ENCODE measurements at places on chromosomes 3 and 15.

GRCh38 chr15:76553102-76553501 is 216.5 kb downstream of the ISL2 start:
- no peak for DNase-seq

DNA sequence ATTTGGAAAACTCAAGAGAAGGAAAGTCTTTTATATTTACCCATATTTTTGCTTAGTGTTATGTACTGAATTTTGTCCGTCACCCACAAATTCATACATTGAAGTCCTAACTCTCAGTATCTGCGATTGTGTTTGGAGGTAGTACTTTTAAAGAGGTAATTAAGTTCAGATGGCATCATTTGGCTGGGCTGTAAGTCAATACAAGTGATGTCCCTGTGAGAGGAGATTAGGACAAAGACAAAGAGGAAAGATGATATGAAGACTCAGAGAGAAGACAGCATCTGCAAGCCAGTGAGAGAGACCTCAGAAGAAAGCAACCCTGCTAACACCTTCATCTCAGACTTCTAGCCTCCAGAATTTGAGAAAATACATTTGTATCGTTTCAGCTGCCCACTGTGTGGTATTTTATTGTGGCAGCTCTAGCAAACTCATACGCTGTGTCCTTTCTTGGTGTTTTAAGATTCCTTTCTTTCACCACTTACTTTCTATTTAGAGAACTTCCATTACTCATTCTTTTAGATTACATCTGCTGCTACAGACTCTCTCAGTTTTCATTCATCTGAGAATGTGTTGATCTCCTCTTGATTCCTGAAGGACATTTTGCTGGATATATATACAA is 17.0 kb downstream of the LRCH3 start:
- DNase-seq: no peak

- DNase-seq: no peak
Observed at GRCh38 chr3:178392511-178392926, 143.7 kb upstream of the KCNMB2 start.

GRCh38 chr3:1082108-1082507 is 10.7 kb upstream of the CNTN6 start:
- DNase-seq: peak; percentile 44

DNA sequence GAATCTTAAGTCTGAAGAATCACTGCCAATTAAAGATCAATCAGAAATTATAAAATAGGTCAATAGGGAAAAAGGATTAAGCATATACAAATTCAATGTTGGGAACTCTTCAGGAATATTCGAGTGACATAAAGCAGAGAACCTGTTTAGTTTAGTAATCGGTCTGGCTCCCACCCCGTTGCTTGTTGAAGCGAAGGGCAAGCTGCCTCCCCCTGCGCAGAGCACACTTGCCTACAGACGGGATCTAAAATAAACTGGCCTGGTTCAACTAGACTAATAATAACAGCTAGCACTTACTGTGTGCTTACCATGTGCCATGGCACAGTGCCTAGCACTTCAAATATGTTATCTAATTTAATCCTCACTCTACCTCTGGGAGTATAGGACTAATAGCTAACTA is 8.6 kb downstream of the SEMA6D start:
- no peak for DNase-seq

GRCh38 chr3:65672871-65673815 is 365.6 kb downstream of the MAGI1 start:
- DNase-seq: peak; percentile 22

DNA sequence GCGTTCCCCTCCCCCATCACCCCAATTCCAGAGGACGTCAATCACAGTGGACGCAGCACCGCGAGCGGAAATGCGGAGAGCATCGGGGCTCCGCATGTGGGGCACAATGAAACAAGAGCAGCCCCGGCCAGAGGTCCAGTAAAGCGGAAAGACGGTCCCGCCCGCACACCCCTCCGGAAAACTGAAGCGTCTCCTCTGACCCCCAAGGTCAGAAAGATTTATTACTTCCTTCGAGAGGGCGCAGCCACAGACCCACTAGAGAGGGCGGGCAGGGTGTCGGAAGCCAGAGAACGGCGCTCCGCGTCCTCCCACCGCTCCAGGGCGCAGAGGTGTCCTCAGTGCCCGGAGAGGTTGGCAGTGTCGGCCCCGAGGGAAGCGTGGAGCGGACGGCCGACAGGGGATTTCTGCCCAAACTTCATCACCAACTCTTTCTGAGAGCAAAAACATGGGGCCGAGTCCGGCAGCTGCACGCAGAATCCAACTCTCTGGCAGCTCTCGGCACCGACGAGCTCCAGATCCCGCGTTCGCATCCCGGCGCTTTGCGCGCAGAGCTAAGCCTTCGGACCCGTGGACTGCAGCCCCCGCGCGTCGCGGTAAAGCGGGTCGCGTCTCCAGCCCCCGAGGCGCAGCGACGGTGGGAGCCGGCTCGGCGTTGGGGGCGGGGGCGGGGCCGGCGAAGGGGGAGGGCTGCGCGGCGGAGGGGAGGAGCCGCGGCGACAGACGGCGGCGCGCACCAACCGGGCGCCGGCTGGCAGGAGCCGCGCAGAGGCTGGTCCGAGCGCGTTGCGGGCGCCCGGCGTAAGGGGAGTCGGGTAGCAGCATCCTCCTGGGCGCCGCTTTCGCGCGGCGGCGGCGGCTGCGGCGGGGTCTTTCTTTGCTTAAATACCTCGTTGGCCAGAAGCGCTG is at the start of gene CHST2:
Gene CHST2 (plus strand): TSS at position 763 of the 906 bp plus-strand sequence. CDS start 1,046 bp downstream, outside the sequence.
- peak; percentile 80 for DNase-seq

DNA sequence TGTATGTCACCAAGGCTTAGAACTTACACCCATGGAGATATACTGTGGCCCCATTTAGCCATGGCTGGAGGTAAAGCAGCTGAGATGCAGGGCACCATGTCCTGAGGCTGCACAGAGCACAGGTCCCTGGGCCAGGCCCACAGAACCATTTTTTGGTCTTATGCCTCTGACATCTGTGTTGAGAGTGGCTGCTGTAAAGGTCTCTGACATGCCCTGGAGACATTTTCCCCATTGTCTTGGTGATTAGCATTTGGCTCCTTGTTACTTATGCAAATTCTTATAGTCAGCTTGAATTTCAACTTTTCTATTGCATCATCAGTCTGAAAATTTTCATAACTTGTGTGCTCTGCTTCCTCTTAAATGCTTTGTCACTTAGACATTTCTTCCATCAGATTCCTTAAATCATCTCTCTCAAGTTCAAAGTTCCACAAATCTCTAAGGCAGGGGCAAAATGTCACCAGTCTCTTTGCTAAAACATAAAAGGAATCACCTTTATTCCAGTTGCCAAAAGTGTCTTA is 701.3 kb downstream of the EPHA3 start:
- DNase-seq: no peak

GRCh38 chr3:96700322-96701315 is 113.8 kb upstream of the EPHA6 start:
- DNase-seq: peak; percentile 16

DNA sequence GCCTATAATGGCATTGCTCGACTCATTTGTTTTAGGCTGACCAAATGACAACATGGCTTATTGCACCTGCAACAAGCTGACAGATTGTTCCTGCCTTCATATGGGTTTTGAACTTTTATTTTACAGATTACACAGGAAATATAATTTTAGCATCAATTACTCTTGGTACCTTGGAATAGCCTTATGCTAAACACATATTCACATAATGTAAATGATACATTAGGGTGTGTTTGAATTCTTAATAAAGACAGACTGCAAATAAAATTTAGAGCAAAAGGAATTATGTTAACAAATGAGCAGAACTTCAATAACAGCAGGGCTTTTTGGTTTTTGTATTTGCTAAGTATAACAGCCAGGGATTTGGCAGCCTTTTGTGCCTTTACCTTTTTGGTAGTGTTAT is 51.9 kb upstream of the TMC3 start:
- no peak for DNase-seq

GRCh38 chr3:163261056-163261455 is 1764.4 kb downstream of the OTOL1 start:
- DNase-seq: no peak

- no peak for DNase-seq
Observed at GRCh38 chr3:36852071-36852470, 87.7 kb upstream of the DCLK3 start.

DNA sequence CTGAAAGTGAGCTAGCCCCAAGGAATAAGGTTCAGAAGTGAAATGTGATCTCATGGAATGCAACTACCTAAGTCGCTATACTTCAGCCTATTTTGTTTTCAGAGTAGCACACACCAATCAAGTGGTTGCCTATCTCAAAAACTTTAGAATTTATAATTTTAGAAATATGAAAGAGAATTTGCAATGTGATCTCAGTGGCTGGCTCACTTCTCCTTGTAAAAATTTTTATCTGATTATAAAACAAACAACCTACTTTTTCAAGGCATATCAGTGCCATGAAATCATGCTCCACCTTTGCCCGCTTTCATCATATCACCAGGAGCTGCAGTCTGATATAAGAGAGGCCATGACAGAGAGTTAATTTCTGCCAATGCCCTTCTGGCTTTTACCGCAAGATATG is 47.3 kb downstream of the CLDN11 start:
- DNase-seq: no peak

DNA sequence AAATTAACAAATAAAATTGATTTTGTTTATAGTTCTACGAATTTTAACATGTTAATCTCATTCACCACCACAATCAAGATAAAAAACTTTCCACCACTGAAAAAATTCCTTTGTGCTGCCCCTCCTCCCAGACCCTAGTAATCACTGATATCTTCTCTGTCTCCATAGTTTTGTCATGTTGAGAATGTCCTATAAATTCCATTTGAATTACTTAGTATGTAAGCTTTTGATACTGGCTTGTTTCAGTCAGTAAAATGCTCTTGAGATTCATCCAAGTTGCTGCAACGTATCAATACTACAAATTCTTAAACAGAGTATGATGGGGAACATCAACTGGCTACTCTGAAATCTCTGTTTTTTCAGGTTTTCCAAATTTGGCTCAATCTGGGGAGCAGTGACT is 129.6 kb downstream of the CTNNB1 start:
- DNase-seq: no peak

DNA sequence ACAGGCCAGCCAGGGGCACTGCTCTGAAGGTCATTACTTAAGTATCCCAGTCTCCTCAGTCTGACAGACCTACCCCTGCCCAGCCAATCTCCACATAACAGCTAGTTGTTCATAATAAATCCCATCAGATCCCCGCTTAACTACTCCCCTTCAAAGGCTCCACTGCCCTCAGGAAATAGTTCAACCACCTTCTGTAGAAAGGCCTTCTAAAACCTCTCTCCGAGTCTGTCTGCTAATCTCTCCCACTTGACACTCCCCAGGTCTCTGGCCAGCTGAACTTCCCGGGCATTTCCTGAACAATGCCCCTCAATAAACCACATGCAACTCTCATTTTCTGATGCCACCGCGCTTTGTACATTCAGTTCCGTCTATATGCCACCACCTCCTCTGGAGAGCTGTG is 6.0 kb downstream of the PRC1 start:
- DNase-seq: no peak

DNA sequence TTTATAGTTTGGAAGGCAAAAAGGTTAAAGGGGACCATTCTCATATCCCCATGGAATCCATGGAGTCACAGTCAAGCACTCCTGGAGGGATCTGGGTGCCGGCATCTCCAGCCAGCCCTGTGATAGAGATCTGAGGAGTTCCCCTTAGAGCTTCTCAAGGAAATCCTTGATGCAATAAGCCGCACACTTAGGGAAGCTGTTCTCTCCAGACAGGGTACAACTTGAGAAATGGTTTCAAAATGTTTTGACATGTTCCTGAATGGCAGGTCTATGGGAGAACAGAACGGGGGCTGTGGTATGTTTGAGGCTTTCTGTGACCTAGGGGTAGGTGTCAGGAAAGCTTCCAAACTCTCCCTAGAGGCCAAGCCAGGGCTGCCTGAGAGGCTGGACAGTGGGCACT is 292.9 kb downstream of the TLE3 start:
- DNase-seq: no peak

DNA sequence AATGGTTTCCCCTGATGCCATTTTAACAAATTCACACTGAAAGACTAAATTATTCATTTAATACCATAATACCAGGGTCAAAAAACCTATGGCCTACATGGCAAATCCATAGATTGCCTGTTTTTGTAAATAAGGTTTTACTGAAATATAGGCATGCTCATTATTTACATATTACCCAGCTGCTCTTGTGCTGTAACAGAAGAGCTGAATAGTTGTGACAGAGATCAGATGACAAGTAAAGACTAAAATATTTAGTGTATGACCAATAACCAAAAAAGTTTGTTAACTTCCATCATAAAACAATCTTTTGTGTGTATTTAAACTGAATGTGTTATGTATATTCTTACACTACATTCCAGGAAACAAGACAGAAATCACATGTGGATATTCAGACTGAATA is 60.2 kb downstream of the DENND4A start:
- no peak for DNase-seq

DNA sequence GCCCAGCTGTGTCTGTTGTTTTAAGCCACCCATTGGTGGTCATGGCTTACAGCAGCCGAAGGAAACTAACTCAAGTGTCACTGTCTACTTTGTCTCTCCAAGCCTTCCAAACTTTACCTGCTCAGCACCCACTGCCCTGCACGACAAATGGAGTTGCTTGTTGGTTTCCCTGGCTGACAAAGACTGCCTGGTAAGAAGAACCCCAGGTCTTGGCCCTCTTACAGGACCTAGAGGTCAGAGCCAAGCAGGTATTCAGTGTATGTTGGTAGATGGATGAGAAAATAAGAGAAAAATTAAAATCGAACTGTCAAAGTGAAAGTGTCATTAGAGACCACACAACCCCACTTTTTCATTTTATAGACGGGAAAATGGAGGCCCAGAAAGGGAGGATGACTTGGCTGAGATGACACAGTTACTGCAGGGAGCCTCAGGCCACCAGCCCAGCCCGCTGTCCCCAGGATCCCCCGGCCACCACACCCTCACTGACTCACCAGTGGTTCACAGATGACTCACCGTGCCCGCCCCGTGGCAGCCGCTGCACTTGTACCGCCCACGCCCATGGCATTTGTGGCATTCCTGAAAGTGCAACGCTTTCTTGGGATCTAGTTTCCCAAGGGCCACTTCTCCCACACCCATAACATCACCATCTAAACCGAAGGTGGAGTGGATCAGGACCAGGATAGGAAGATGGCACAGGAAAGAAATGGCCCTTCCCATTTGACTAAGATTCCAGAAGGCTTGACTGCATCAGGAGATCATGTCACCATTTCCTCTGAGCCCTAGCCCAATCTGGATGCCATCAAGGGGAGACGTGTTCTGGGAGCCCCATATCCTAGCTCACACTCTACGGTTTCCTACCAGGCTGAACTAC is 15.2 kb downstream of the SSUH2 start:
- DNase-seq: peak; percentile 96

DNA sequence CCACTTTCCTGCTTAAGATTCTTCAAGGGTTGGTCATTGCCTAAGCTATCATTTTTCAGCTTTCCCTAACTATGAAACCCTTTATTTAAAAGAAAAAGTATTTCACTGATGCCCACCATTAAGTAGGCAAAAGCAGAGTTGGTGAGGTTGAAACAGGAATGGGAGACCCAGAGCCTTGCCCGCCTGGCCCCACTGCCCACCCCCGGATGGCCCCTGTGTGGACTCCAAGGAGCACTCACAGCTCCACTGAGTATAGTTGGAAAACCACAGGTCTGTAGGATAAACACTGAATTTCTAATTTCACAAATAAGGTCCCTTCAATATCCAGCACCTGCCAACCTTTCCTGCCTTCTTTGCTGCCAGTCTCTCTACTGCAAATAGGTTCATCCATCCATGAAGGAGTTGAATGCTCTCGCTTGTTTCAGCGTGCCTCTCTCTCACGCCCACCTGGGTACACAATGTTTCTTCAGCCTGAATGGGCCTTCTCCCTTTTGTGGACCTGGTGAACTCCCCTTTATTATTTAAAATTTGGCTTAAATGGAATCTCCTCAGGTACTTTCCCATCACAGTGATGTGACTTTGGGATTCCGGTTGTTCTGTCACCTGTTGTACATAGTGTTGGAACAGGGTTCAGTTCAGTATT is 8.7 kb upstream of the ACAP2 start:
- DNase-seq: no peak

- DNase-seq: no peak
Observed at GRCh38 chr3:16520970-16521881, 7.7 kb upstream of the RFTN1 start.
